Midbrain (tissue), 1 donor: ENCODE measurements at places on chromosomes 5 and 9.

DNA sequence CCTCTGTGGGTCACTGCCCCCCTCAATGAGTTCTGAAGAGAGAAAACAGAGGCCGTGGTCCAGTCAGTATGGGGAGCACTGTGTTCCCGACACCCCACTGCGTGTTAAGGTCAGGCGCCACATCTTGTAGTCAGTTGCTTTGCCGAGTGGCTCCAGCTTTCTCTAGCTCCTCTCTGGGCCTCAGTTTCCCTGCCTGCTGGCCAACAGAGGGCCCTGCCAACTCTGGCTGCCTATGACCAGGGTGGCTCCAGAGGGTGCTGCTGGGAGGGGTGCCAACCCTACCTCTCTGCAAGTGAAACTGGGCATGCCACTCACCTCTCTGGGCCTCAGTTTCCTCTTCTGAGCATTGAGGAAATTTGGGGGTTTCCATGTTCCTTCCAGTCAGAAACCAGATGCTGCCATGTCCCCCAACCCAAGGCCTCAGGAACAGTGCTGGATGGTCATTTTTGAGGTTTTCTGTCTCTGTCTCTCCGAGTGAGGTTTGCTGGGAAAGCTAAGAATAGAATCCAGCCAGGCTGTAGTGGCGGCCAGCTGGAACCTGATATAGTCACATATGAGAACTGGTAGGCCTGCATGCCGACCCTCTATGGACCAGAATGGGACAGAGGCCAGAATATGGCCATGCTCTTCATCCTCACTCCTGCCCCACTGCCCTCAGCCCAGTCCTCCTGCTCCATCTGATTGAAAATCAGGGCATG, 132.1 kb downstream of the PHF2 start:
- no peak for DNase-seq

DNA sequence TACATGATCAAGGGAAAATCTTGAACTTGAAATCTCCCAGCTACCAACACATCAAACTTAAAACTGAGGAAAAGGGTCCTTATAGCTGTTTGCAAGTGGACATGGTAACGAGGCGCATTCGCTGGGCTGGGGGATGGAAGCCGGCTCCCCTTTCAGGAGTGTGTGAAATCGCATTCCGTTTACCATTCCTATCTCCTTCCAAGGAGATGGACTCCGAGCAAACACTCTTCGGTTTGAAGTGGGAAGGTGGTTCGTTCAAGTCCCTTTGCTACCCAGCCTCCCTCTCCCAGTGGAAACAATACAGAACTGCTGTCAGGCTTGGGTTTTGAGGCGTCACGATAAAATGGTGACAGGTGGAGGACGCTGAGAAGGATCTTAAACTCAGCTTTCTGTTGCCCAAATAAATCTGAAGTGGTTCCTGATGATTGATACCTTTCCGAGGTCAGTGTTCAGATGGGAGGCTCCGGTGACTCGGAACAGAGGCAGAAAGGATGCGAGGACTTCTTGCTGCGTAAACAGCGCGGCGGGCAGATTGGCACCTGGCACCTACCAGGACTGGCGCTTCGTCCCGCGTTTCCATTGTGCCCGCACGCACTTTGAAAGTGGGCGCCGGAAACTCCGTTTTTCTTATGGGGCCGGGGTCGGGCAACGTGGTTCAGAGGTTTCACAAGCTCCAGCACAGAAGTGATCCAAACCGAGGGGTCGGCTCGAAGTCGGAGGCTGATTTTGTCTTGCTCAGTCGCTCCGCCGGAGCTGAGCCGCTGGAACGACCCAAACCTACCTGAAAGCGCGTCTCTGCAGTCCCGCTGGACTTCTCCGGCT, 7.0 kb downstream of the MSX2 start:
- DNase-seq, result no peak

GRCh38 chr9:93698140-93698908, 121.9 kb downstream of the PHF2 start:
- no peak for DNase-seq

- no peak for DNase-seq
Measured at GRCh38 chr5:28329176-28329575, 1290.8 kb upstream of the CDH9 start.

- DNase-seq, result no peak
Measured at GRCh38 chr5:61598126-61598525, 266.1 kb downstream of the ZSWIM6 start.

GRCh38 chr9:129351642-129352145, 173.6 kb upstream of the IER5L start:
- DNase-seq, result no peak

DNA sequence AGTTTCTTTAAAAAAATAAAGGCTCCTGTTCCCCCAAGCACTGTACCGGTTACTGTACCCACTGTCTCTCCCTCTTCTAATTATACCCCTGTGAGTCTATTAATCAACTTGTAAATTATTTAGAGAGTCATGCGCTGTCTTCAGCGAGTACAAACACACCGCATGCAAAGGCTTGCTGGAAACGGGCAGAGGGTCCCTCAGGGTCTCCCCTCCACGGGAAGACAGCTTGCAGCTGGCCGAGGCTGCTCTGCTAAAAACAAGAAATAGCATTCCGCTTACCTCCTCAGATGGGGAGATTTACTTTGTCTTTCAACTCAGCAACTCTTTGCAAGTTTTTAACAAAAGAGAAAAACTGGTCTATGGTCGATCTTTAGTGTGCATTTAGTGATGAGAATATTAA, 71.8 kb downstream of the AK8 start:
- no peak for DNase-seq

GRCh38 chr9:136225748-136226679, 19.6 kb downstream of the QSOX2 start:
- DNase-seq, result no peak

DNA sequence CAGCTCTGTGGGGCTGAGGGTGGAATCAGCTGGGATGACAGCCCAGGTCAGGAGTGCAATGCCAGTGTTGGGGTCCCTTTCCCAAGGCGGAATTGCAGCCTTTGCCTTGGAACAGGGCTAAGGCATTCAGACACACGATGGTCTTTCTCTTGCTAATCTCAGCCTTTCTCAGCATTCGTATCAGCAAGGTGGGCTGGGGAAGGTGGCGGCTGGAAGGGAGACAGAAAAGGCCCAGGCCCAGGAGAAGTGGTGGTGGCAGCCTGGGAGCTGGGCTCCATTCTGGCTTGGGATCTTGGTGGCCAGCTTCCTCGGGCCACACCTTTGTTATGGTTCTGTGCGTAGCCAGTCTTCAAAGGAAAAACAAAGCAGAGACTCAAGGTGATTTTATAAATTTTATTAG, 1.1 kb upstream of the ARHGEF28 start:
- no peak for DNase-seq

GRCh38 chr9:75085640-75086039, 2.3 kb downstream of the NMRK1 start:
- no peak for DNase-seq

DNA sequence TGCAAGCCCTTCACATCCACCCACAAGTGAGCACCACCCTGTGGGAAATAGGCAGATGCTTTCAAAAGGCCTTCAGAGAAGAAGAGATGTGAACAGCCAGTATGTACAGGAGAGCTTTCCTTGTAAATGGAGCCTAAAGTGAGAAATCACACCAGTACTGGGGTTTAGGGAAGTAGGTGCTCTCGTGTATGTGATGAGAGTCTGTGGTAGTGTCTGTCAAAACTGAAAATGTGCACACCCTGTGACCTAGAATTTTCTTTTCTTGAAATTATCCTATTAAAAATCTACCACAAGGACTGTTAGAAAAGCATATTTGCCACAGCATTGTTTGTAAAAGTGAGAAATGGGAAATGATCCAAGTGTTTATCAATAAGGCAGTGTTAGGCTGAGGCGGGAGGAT, 16.6 kb downstream of the OTULINL start:
- DNase-seq, result no peak

DNA sequence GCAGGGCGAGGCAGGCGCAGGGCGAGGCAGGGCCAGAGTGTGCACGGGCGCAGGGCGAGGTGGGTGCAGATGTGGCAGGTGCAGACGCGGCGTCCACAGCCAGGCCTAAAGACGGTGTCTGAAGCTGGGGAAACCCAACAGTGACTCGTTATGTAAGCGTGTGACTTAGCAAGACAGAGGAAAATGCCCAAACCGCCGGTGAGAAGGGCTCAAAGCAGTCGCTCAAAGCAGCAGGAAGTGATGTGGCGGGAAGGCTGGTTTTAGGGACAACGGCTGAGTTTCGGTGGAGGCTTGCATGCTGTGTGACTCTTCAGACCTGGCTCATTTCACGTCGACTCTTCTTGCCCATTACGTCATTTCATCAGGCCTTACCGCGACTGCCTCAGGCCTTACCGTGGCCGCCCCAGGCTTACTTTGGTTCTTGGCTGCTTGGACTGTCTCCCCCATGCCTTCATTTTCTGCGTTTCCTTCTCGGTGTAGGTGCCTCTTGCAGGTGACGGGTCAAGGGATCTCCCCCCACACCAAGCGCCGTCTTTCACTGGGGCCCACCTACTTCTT, 50.5 kb upstream of the EXOC3 start:
- no peak for DNase-seq

DNA sequence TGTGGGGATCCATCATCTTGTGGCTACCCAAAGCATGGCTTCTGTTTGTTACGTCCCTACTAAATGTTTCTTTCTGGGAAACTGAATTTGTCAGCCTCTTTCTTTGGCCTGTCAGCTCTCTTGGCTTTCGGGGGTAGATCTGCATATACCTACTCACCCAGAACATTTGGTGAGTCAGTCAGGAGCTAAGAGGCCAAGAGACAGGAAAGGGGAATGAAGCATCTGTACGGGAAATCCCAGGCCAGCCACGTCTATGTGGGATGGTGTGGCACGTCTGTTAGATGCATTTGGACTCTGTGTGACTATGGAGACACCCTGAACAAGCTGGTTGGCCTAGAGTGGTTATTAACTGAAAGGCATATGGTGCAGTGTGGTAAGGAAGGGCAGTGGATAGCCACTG, 58.1 kb downstream of the CDO1 start:
- DNase-seq, result no peak

DNA sequence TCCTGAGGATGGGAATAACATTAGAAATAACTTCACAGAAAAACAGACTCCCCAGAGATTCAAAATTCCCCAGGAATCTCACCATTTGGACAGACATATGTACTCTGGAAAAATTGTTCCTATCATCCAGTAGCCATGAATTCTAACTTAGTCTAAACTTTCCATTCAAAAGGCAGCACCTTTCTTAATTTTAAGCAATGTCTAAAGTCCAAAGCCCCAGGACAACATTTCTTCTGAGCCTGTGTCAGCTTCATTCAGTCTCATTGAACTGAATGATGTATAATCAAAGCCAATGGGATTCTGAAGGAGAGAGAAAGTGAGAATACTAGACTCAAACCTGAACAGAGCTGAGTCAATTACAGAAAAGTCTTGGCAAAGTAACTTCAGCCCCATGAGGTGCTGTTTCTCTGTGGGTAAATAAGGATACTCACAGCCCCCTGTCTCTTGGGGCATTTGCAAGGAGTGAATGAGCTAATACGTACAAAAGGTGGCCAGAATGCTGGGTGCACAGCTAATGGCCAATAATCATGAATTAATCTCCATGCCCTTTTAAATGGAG, 140.6 kb downstream of the SEMA5A start:
- no peak for DNase-seq

- DNase-seq, result no peak
Measured at GRCh38 chr5:54379590-54379989, 69.2 kb upstream of the ARL15 start.

- peak; percentile 71 for DNase-seq
Measured at GRCh38 chr5:65760504-65761275, 38.7 kb downstream of the NLN start.

DNA sequence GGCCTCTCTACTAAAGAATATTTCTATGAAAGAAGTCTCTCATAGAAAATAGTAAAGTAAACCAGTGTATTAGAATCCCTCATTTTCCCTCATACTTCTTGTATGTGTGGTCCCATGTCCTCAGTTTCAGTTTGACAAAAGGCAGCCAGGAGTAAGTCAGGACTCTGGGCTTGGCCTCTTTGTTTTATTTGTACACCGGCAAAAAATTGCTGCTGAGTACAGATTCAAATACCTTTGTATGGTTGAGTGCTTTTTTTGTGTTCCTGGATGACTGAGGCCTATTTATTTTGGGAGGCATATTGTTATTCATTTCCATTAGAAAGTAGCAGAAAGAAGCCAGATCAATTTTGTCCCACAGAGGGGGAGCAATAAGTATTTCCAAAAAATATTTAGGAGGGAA, 47.3 kb upstream of the CEP78 start:
- DNase-seq, result no peak

- DNase-seq, result no peak
Measured at GRCh38 chr5:154757814-154758406, 2.7 kb downstream of the LARP1 start.

GRCh38 chr9:80410106-80410505, 838.3 kb downstream of the TLE4 start:
- peak; percentile 6 for DNase-seq

GRCh38 chr9:92713528-92713927, 43.6 kb upstream of the IPPK start:
- no peak for DNase-seq

DNA sequence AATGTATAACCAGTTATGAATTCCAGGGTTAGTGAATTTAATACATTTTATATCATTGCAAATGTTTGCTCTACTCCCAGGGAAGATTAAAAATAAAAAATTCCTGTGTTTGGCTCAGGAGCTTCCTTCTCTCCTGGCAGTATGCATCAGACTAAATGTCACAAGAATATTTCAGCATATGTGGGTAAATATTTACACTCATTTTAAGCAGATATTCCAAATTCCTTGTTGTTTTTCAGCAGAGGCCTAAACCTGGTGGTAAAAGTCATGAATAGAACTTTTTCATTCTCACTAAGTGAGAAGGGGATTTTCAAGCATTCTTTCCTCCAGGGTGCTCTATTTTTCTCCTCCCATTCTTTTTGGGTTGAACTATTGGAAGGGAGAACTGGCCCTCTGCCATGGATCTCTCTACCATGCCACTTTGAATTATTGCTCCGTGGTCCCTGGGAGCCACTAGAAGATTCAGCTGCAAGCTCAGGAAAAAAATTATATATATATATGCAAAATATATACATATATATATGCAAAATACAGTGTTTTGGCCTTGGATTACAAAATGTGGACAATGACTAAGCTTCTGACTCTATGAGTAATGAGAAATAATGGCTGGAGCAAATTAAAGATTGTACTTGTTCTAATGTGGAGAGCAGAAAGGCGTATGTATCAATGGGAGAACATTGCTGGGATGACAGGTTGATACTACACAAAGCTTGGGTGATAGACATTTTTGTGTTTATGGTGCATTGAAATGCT, 180.6 kb upstream of the PAPPA start:
- DNase-seq, result no peak

- no peak for DNase-seq
Measured at GRCh38 chr5:135025730-135026644, 8.0 kb downstream of the PITX1 start.

GRCh38 chr9:76444322-76444929, 14.6 kb upstream of the GCNT1 start:
- no peak for DNase-seq

DNA sequence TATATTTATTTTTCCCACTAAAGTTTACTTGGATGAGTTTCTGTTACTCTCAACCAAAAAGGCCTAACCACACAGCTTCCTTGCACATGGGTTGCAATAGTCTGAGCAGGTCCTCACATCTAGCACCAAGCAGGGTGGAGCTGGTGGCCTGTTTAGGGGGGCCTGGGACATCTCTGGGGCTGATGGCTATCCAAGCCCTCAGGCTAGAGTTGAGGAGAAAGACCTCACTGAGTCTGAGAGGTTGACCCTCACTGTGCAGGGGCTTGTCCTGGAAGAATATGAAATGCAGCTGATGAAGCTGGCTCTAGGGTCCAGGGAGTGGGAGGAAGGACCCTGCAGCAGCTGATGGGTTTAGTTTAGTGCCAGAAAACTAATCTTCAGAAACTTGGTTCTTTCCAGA, 217.1 kb upstream of the MVB12B start:
- no peak for DNase-seq
